ENCODE measurements at places on chromosomes 12 and 14.

- no peak for DNase-seq
These were observed 4.4 kb upstream of the HELB start for GRCh38 chr12:66297923-66298322.

- DNase-seq, result peak; percentile 26
These were observed 8.8 kb downstream of the ALDH2 start for GRCh38 chr12:111775205-111776193.

DNA sequence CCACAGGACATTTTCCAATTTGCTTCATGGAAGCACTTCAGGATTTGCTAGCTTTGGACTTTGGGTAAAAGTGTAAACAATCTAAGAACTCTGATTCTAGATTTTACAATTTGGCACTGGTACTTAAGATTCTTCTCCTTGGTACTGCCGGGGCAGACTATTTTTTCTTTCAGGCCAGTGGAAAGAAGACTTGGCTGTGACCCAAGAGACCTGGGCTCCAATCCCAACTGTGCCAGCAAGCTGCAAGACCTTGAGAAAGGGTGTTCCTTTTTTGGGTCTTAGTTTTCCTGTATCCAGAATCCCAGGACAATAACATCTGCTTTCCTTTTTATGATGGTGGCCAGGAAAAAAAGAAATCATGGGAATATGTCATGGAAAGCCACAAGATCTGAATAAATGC, 148.1 kb upstream of the CRY1 start:
- DNase-seq, result no peak

DNA sequence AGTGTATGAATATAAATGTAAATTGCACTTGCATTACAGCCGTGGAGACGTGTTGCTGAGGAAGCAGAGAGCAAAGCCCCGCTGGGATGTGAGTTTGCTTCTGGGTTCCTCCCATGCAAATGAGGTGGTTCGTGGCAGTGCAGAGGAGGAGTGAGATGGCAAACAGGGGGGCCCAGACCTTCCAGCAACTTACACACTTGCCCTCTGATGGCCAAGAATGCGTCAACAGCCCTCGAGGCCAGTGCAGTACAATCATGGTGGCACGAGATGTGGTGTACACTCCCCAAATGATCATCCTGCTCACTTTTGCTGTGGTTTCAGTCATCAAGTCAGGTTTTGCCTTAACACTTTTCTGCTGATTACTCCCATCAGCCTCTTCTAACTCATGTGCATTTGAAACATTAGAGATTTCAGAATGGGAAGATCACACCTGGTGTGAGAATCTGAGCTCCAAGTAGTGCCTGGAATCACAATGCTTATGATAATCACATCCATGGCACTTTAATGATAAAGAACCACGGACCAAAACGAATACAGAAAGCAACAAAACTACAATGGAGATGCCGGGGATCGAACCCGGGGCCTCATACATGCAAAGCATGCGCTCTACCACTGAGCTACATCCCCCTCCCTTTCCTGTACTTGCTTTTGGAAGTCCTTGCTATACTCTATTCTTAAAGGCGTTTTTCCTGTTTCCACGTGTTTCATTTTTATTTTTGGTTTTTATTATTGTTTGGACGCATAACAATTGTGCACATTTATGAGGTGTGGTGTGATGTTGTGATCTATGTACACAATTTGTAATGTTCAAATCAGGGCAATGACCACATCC, 7.0 kb upstream of the UBC start:
- no peak for DNase-seq

DNA sequence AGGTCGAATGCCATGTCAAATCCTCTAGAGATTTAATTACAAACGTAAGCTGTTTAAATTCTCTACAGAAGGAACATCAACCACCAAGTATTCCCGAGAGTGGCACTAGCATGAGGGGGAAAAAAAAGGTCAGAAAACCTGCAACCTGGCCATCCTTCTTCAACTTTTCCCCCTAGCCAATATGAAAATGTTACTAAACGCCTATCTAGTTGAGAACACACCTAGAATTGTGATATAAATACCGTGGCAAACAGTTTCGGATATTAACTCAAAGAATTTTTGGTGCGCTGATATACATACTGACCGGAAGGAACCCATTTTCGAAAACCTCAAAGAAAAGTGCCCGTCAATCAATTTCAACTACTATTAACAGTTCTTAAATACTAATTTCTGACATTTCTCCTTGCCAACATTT, 1.8 kb downstream of the HNRNPC start:
- DNase-seq, result no peak
